ENCODE measurements at places on chromosomes 3 and 15.

GRCh38 chr3:122893282-122893681 is 98.4 kb downstream of the SLC49A4 start:
- DNase-seq = no peak

GRCh38 chr3:9933561-9934234 is at the start of gene CRELD1:
CRELD1 (plus strand) TSS chr3:9933834; CDS start chr3:9934439, 605 bp downstream.
- DNase-seq = peak; percentile 99

DNA sequence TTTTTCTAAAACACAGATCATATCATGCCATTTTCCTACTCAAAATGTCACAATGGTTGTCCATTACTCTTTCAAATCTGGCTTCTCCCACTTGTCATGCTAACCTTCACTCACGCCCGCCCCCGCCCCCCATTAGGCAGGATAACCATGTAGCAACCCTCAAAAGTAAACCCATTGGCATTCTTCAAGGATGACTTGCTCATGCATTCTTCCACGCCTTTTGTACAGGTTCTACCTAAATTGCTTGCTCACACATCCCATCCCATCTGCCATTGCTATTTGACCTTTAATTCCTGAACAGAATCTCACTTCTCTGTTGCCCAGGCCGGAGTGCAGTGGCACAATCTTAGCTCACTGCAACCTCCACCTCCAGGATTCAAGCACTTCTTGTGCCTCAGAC is 389.3 kb downstream of the MCTP2 start:
- no peak for DNase-seq

DNA sequence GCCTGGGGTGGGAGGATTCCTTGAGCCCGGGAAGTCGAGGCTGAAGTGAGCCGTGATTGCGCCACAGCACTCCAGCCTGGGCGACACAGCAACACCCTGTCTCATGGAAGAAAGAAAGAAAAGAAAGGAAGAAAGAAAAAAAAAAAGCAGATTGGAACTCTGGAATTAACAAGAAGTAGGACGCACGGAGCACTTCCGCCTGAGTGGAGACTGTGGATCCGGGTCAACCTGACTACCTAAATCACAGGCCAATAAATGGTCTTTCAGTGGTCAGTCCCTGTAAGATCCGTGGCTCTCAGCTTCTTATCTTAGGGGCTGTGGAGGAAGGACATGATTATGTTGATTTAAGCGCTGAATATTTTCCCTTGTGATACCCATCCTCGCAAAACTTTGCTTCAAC is 2.4 kb upstream of the PPARG start:
- DNase-seq = no peak

DNA sequence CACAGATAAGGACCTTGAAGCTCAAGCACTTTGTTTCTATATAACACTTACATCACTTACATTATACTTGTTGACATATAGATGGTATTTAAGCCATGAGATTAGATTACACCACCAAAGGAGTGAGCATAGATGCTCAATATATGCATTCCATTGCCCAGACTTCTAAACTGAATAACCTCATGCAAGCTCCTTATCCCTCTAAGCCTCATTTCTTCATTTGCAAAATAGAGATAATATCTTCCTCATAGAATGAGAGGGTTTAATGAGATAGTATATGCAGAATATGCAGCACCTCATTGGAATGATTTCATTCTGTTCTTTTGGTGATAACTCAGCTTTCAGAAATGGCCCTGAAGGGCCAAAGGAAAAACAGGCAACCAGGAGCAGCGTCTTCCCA is 18.5 kb downstream of the NLGN1 start:
- no peak for DNase-seq

GRCh38 chr15:96395687-96396086 is 65.2 kb downstream of the NR2F2 start:
- no peak for DNase-seq

- DNase-seq = no peak
Measured at GRCh38 chr3:195441476-195441991, 1.3 kb downstream of the ACAP2 start.

- no peak for DNase-seq
Measured at GRCh38 chr15:95174301-95175259, 943.2 kb downstream of the MCTP2 start.

DNA sequence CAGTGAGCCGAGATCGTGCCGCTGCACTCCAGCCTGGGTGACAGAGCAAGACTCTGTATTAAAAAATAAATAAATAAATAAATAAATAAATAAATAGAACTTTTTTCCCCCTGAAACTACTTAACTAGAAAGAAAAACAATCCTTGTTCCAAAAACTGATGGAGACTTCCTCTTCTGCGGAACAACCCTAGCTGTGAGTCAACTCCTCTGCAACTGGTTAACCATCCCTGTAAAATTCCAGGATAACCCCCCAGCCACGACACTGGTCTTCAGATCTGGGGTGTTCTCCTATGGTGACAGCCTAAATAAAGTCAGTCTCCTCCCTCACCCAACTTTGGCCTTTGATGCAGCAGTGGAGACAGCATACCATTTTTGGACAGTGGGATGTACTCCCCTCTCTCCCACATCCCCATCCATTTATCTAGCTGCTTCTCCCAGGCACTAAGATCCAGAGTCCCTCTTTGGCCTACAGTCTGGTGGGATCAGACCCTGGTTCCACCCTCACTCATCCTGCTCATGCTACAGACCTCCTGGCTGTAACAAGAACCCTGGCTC is 352.6 kb downstream of the OCA2 start:
- DNase-seq = no peak

DNA sequence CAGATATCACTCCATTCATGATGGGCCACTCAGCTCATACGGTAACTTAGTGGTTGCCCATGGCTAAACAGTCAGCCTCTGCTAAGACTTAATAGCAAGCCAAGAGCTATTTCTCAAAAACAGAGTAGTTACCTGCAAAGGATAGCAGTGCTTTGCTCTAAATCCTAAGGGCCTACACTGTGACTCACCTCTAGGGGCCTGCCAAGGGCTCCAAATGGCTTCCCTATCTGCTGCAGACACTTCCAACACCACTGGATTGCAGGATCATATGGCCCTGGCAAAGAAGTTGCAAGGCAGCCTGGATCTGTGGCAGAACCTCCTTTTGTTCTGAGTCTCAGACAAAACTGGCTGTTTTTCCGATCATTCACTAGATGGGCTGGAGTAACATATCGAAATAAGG is 17.8 kb downstream of the CGGBP1 start:
- DNase-seq = no peak

GRCh38 chr3:114553949-114554593 is 260.2 kb downstream of the TIGIT start:
- DNase-seq = no peak

GRCh38 chr3:174132006-174132405 is 727.1 kb upstream of the NAALADL2 start:
- DNase-seq = no peak

- no peak for DNase-seq
Measured at GRCh38 chr15:60370105-60370868, 27.5 kb downstream of the ANXA2 start.

GRCh38 chr3:159922861-159923312 is 65.7 kb upstream of the IL12A start:
- no peak for DNase-seq

DNA sequence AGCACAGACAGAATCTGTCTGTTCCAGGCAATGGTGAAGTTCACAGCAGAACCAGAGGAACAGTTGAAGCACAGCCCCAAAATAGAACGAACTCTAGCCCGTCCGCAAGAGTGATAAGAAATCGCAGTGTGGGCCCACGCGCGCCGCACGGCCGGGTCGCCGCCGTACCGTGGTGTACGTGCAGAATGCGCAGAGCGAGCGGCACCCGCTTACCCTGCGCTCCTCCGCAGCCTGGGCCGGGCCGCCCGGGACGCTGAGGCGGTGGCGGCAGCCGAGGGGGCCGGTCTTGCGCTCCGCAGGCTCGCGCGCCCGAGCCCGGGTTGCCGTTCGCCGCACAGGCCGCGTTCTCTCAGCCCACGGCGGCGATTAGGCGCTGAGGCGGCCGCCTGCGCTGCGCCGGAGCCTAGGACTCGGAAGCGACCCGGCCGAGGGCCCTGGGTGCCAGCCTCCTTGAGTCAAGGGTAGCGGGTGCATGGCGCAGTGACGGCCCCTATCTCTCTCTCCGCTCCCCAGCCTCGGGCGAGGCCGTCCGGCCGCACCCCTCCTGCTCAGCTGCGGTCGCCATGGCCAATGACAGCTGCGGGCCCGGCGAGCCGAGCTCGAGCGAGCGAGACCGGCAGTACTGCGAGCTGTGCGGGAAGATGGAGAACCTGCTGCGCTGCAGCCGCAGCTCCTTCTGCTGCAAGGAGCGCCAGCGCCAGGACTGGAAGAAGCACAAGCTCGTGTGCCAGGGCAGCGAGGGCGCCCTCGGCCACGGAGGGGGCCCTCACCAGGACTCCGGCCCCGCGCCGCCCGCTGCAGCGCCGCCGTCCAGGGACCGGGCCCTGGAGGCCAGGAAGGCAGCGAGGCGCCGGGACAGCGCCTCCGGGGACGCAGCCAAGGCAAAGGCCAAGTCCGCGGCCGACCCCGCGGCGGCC is 20.5 kb downstream of the WDR73 start:
- DNase-seq = peak; percentile 77

GRCh38 chr3:122406198-122406597 is 9.7 kb downstream of the WDR5B start:
- DNase-seq = no peak

DNA sequence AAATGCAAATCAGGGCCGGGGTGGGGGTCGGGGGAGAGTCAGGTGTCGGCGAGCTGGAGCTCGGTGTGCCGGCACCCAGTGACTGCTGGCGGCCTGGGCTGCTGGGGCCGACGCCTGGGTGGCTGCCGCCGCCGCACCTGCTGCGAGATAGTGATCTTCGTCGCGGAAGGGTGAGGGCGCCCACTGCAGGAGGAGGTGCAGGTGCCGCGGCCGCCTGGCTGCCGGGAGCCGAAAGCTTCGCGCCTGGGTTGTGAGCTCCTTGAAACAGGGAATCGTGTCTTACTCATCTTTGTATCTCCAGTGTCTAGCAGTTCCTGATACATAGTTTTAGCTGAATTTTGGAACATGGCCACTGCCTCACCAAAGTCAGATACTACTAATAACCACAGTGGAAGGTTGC is 64.0 kb upstream of the CPOX start:
- peak; percentile 35 for DNase-seq

GRCh38 chr15:33292717-33293307 is 18.0 kb upstream of the RYR3 start:
- DNase-seq = no peak

DNA sequence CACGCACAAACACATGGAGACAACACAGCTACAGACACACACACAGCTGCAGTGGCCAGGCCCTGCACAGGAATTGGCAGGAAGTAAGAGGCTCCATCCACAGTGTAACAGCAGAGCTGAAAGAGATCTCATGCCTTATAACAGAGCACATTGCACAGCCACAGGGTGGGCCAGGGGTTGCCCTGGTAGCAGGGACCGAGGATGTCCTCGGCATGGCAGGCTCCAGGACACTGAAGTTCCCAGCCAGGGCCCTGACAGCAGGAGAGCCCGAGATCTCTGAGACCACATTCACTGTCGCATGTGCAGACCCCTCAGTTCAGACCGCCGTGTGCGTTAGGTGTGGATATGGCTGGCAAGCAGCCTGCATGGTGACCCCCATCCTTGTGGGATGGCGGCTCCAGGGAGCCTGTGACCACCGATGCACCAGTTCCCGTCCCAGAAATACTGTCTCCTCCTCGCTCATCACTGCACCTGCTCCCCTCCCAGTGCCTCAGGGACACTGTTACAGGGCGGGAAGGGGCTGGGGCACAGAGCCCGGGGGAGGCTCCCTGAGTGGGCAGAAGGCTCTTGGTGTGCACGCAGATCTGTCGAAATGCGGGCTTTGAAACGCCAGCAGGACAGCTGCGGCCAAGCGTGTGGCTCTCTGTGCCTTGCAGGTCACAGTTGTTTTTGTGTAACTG is 1.5 kb upstream of the OCA2 start:
- DNase-seq = no peak

- no peak for DNase-seq
Measured at GRCh38 chr3:72665103-72665502, 183.1 kb downstream of the SHQ1 start.

DNA sequence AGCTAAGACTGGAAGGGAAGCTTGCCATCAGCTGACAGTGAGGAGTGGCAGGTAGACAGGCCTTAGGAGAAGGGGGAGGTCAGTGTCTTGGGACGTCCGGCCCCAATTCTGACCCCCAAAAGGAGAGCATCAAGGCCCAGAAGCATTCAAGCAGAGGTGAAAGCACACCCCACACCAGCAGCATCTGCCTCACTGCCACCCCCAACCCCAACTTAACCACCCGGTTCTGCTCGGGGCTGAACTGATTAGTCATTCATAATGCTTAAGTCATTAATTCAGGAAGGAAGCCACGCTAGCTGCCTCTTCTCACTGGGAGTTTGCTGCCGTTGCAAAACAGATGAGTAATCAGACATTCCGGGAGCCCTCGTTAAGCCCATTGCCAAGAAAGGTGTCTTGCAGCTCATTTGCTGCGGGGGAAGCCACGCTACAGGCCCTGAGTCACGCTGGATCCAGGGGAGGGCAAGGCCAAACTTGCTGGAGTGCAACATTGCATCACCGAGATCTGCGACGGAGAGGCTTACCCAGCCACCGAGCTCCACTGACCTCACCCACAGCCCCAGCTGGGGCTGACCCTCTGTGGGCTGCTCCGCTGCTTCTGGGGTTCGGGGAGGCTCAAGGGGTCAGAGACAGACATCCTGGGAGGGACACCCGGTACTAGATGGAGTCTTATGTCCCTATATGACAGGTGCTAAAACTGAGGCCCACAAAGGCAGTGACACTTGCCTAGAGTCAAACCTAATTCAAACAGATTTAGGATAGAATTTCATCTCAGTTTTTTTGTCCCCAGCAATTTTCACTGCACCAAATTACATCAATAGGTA is 46.4 kb upstream of the HES1 start:
- no peak for DNase-seq

DNA sequence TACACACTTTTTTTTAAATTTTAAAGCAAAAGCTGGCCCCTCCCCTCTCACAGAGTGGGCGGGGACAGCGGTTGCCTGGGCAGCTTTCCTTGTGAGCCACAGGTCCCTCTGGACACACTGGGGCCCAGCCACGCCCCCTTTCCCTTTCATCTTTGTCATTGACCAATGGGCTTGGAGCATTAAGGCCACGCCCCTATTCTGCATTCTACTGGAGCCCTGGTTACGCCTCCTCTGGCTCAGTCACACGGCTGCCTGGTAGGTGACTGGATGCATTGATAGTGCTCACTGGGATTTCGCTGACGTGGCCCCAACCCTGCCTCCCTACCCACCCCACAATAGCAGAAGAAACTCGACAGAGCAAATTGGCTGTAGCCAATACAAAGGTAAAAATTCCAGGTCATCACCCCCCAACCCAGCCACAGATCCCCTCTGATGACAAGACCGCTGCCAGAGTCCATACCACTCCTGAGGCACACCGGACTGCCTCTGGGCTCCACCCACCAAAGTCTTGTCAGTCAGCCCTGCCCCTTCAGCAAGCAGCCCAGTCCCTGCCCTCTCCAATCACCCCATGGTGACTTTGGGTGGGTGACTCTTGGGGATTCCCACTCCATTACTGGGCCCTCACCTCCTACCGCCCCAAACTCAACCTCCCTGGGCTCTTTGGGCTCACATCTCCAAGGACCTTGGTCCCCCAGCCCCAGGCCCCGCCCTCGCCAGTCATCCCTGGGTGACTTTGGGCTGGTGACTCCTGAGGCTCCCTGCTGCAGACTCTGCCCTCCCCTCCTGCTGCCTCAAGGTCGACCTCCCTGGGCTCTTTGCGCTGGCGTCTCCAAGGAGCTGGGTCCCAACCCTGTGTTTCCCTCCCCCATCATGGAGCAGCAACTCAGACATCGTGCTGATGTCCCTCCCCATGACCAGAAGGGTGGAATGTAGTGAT is 112.2 kb upstream of the FAN1 start:
- no peak for DNase-seq

- DNase-seq = no peak
Measured at GRCh38 chr3:129263161-129263910, 13.9 kb downstream of the COPG1 start.

- no peak for DNase-seq
Measured at GRCh38 chr3:12440927-12441714, 43.2 kb upstream of the TSEN2 start.

- DNase-seq = peak; percentile 33
Measured at GRCh38 chr3:123026565-123027291, 835 bp downstream of the SEMA5B start.

Measured in activated T-cell treated with anti-CD3 and anti-CD28 coated beads, Interleukin-2, amount 50 U/mL, for 1 hour (primary cell).